ENCODE measurements at places on chromosomes 2 and 18.

GRCh38 chr2:126616606-126617069 is 39.3 kb upstream of the GYPC start:
- no peak for DNase-seq

GRCh38 chr2:202432776-202433175 is 56.6 kb downstream of the BMPR2 start:
- no peak for DNase-seq

DNA sequence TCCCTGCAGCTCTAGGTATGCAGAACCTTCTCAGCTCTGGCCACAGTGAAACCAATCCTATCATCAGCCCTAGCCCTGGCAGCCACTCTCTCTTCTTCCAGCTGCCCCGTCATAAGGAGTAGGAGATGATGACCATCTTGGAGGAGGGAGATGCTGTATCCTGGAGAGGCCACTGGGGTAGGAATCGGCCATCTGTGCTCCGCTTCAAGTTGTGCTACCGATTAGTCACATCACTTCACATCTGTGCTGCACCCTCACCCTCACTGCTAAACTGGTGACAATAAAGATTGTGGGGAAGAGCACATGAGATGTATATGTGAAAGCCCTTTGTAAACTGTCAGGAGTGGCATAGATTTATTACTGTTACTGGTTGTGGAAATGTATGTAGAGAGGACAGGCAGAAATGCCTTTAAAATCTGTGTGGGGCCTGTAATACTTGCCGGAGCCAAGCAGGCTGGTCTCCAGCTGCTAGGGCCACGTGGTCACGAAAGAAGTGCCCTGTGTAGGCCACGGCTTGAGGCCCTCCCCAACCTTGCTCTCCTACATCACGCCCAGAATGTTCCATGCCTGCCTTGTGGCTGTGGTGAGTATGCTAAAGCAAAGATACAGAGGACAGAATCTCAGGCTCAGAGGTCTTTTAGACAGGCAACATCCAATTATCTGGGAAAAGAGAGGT is 236.8 kb downstream of the CLIP4 start:
- DNase-seq: no peak

GRCh38 chr2:237904831-237905599 is 45.6 kb downstream of the RAMP1 start:
- DNase-seq: peak; percentile 81

GRCh38 chr2:216408426-216409290 is 3.6 kb upstream of the SMARCAL1 start:
- no peak for DNase-seq

- no peak for DNase-seq
These were observed 139.4 kb downstream of the CYRIA start for GRCh38 chr2:16526193-16526592.

DNA sequence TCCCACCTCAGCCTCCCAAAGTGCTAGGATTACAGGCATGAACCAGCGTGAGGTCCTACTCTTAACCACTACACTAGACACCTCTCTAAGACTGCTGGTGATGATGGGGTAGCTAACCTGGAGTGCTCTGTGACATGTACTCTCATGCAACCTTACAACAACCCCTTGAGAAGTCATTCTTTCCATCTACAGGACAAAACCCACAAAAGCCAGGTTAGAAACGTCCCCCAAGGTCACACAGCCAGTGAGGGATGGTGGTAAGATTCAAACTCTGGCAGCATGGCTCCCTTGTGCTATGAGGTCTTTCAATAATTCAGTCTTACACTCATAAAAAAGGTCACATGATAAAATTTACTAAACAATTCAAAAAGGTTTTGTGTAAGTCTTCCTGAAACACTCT is 94.8 kb upstream of the SERTAD2 start:
- DNase-seq: no peak

All from inflammatory macrophage treated with lipopolysaccharide for 1 hour (primary cell).